ENCODE measurements at places on chromosomes 1 and 21.

DNA sequence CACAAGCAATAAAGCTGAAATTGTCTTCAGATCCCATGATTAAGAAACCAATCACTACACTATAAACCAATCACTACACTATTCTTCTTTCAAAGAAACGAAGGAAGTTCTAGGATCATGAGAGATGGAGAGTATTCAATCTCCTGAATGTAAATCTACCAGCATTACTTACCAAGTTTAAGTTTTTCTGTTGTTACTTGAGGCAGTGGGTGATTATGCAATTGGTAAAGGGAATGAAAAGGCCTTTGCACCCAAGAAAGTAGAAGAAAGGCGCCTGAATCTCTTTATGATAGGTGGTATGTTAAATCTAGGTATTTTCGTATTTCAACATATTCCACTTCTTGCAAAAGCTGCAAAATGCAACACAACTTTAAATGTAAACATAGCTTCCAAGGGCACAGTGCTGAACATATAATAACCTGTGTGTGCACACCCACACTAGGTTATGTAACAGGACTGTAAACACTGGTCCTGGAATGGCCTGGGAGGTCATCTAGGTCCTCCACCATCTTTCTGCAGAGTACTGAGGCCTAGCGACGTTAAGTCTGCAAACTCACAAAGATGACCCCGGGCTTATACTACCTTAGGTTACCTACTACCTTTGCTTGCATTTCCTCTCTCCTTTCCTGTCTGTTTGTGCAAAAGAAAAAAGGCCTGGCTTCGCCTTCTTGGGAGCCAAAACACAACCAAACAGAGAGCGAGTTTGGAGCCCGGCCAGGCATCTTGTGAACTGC is 1.1 kb upstream of the UAP1 start:
- DNase-seq = no peak

- DNase-seq = no peak
Observed at GRCh38 chr1:209607102-209607794, 23.7 kb downstream of the CAMK1G start.

DNA sequence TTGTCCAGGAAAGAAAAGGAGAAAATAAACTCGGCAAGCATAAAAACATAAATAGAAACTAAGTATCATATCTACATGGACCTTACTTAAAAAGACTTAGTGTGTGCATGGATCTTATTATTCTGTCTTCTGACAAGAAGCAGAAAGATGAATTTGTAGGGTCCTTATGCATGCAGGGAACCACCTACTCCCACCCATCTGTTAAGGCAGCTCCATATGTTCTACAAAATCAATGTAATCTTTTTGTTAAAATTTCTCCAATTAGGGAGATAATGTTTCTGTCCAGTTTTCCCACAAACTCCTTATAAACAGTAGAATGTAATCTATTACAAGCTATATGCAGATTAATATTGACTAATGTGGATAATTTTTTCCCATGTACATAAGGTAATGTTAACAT is 13.9 kb upstream of the PTPN14 start:
- peak; percentile 11 for DNase-seq

- DNase-seq = no peak
Observed at GRCh38 chr1:247906504-247907047, 11.2 kb downstream of the OR2W3 start.

GRCh38 chr1:226772446-226773139 is 33.5 kb upstream of the ITPKB start:
- DNase-seq = no peak

- DNase-seq = no peak
Observed at GRCh38 chr1:36273024-36273423, 33.1 kb upstream of the SH3D21 start.

- DNase-seq = no peak
Observed at GRCh38 chr1:226738995-226739695, at the start of gene ITPKB. Gene ITPKB, minus strand, starts transcription at chr1:226739282. Its CDS starts 1,824 bp downstream, at chr1:226737458.

DNA sequence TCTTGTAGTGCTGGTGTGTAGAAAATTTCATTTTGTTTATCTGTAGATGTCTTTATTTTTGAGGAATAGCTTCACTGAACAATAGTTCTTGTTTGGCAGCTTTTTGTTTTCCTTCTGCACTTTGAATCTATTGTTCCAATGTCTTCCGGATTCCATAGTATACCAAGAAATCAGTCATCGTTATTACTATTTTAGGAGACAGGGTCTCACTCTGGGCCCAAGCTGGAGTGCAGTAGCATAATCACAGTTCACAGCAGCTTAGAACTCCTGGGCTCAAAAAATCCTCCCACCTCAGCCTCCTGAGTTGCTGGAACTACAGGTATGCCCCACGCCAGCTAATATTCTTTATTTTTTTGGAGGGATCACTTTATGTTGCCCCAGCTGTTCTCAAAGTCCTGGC is 67.7 kb upstream of the RGS2 start:
- no peak for DNase-seq

DNA sequence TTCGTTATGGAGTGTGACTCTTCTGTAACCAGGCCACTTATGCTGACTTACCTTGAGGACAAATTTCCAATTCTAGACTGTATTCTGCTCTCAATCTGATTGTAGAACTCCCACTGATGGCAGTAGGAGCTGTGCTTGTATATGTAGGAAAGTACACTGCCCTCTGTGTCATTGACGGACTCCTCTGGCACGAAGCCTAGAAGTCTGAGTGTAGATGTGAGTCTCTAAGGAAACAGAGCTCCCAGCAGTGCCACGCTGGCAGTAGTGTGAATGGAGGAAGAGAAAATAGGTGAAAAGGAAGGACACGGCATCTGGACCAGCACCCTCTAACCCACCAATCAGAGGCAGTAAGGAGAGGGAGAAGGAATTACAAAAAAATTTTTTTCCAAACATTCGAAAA is 130.4 kb upstream of the ADGRL2 start:
- no peak for DNase-seq

GRCh38 chr21:42300045-42300583 is 15.1 kb downstream of the TFF3 start:
- DNase-seq = no peak

DNA sequence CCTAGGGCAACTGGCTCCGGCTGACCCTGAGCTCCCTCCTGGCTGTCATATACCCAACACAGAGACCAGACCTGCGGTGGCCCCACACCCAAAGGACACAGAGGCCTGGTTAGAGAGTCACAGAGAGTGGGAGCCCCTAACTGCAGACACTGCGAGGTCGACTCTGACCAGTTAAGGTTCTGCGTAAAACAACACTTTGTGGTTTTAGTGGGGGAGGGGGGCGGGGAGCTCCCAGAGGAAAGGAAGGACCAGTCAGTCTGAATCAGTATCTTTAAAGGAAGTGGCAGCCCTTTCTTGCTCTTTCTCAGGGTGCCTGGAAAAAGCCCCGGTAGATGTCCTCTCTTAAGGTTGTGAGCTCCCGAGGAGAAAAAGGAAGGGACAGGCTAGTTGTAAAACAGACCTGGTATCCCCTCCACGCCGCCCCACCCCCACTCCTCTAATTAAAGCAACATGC is 2.4 kb downstream of the SSBP3 start:
- no peak for DNase-seq

DNA sequence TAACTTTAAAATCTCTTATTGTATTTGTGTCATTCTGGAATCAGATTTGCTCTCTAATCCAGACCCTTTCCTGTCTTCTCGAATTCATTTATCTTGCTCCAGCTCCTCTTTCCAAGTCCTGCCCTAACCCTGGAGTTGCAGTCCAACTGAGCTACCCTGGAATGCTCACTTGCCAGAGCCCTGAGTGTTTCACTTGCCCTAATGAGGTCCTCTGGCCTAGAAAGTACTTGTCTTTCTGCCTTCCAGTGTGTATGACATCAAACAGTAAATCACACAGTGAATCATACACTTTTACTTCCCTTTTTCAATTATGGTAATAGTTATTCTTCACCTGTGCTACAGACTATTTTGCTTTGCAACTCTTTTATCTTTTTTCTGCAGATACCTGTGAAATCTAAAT is 96.9 kb downstream of the NEK7 start:
- no peak for DNase-seq

GRCh38 chr1:118258975-118259374 is 73.9 kb upstream of the SPAG17 start:
- no peak for DNase-seq
